ENCODE measurements at places on chromosomes 3 and 15.

- DNase-seq = no peak
Observed at GRCh38 chr15:40010686-40011085, 28.3 kb downstream of the SRP14 start.

GRCh38 chr15:93467337-93467736 is 378.3 kb upstream of the RGMA start:
- DNase-seq = no peak

- DNase-seq = no peak
Observed at GRCh38 chr3:50587373-50587772, 18.1 kb downstream of the HEMK1 start.

DNA sequence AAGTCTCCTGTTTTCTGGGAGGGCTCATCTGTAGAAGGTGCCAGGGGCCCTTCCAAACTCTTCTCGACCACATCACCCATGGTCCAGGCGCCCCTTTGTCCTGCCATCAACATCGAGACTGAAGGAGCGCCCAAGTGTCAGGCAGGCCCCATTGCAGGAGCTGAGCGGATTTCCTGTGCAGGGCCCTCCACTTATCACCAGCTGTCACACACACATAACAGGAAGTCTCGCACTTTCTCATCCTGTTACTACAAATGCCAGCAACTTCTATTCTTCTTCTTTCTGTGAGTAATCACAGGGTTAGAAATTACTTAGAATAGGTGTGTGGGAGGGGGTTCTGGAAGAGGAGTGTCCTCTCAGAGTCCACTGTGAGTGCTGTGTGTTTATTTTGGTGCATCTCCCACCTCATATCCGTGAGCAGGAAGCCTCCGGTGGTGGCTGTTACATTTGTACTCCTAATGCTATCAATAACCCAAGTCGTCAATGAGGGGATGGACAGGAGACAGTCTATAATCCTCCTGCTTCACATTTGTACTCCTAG is at the start of gene KLHL6:
TSS of gene KLHL6 (minus strand) at position 166 of the 541 bp plus-strand sequence. CDS start at position 113, 53 bp downstream.
- DNase-seq = peak; percentile 60

DNA sequence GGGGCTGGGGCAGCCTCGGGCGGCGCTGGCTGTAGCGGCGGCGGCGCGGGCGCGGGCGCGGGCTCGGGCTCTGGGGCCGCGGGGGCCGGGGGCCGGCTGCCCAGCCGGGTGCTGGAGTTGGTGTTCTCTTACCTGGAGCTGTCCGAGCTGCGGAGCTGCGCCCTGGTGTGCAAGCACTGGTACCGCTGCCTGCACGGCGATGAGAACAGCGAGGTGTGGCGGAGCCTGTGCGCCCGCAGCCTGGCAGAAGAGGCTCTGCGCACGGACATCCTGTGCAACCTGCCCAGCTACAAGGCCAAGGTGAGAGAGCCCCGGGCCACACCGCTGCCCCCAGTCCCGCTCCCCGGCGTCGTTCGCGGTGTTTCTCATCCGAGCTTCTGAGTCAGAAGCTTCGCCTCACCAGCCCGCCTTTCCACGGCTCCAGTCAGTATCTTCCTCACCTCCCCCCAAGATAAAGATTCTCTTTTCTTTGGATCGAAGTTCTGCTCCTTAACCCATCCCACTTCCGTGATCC is 600 bp downstream of the FBXO45 start:
- peak; percentile 9 for DNase-seq

- DNase-seq = no peak
Observed at GRCh38 chr15:73328981-73329380, 39.8 kb downstream of the HCN4 start.

DNA sequence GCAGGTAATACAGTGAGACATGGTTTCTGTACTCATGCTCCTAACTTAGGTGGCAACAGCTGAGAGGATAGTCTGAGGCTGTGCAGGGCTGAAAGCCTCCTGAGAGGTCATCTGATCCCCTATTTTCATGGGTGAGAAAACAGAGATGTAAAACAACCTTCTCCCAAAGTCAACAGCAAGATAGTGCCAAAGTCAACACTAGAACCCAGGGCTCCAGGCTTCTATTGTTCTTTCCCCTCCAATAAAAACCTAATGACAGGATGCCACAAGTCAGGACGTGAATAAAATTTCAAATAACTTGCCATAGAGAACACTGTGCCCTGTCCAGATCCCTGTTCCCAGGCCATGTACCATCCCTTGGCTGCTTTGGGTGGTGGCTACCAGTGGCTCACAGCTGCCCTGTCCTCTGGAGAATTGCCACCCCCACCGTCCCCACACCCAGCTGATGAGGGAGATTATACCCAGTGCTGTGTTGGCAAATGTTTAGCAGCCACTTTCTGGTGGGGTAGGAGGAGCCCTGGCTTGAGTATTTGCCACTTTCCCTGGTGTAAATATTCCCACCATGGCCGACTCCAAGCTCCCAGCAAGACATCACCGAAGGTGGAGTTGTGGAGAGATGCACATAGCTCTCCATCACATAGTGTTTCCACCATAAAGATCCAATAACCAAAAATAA is 54.8 kb downstream of the SRGAP3 start:
- DNase-seq = no peak

GRCh38 chr3:140610544-140610943 is 67.3 kb upstream of the TRIM42 start:
- DNase-seq = no peak

DNA sequence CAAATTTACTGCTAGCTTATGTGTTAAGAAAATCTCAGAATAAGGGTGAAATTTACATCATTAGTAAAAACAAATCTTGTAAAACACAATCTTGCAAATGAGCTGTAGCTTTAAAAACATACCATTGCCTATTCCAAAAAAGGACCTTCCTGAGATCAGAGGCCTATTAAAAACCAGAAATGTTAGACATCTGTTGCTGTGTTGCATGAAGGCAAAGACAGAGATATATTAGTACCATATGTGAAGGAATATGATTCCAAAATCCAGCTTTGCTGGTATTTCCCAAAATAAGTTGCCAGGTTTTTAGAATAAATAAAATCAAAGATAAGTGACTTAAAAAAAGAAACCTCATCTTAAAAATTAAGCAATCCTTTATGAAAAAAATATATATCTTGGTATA is 504.1 kb upstream of the CDIN1 start:
- DNase-seq = no peak

DNA sequence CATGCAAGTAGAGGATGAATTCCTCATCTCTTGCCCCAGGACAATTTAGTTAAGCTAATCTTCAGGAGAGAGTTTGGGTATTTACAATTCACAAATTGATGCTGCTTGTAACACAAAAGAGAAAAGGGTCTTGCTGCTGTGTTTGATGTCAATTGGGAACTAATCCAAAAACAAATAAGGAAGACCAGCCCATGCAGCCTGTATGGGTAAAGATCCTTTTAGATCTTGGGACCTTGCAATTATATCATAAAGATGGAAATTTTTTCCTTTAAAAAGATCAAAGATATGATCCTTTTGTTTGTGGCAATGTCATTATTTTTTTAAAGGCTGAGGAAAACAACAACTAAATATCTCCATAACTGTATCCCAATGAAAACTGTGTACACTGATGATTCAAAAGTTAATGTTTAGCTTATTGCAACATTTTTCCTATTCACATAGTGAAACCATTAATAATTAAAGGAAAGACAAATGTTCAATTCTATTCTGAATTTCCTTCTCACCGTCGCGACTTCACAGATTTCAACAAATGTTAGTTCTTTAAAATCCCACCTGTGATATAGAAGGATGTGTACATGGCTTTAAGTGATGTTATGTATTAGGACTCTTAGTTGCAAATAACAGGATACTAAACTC is 40.2 kb downstream of the TMEM212 start:
- no peak for DNase-seq

DNA sequence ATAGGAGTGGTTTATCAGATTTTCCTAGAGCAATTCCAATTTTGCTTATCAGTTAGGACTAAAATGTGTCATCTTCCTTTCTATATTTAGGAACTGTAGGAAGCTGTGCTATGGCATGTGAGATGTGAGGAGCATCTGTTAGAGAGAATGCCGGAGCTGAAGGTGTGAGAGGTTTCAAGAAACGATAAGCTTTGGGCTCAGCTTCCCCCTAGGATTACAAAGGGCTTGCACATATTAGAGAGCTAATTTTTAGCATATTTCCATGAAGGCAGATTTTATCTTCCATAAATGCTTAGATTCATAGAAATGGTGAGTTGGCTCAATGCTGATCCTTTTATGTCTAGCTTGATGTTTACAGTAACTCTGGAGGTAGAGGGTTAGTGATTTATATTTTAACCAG is 120.2 kb downstream of the CNTN4 start:
- DNase-seq = no peak

DNA sequence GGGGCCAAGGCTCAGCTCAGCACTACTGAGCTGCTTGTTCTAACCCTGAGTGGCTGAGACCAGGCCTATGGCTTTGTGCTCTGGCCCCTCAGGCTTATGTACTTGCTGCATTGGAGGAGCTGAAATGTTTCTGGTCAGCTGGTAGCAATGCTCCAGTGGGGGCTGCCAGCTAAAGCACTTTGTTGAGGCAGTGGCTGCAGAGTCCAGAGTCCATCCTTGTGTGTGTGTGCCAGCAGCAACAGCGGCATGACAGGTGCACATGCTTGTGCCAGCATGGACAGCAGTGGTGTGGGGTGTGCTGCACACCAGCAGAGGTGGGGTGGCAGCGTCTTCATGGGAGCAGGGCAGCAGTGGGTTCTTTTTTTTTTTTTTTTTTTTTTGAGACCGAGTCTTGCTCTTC is 169.1 kb downstream of the VPS8 start:
- no peak for DNase-seq

DNA sequence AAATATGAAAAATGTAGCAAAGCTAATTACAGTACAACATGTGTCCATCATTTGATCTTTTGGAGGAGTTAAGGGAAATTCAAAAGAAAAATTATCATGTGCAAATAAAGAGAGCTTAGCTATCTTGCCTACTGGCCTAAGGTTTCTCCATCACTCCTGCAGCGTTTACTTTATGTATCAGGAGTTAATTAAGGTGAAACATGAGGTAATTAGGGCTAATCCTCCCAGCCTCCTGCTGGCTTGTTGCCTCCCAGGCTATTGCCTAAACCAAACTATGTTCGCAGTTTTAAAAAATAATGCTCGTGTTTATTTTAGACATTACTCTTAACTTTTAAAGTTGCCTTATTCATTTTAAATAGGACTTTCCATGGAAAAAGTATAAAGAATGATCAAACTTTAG is 367.5 kb downstream of the ROBO2 start:
- no peak for DNase-seq

All from stimulated activated CD4-positive, alpha-beta T cell treated with anti-CD3 and anti-CD28 coated beads, Interleukin-12 subunit alpha, Interleukin-12 subunit beta, amount 100 ng/mL, for 24 hours (primary cell).